ENCODE measurements at places on chromosomes 7 and 10.

- no peak for DNase-seq
Measured at GRCh38 chr7:112020800-112021199, 185.4 kb downstream of the DOCK4 start.

DNA sequence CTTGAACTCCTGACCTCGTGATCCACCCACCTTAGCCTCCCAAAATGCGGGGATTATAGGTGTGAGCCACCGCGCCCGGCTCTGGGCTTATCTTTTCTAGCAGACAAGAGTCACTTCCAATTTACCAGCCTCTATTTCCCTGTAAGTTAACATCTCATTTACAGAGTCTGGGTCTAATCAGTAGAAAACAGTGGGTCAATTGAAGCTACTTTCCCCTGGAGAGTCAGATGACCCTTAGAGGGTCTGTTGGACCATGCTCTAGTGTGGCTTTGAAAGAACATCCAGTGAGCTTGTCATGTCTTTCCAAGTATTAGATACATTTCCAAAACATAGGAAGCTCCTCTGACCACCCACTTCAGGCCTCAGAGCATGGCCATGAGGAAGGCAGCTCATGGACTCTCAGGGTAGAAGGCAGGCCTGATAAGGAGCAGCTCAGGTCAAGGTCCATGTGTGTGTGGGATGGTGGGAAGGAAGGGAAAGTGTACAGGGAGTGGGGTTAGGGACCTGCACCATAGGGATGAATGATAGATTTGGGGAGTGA, 27.6 kb upstream of the RBM20 start:
- no peak for DNase-seq

DNA sequence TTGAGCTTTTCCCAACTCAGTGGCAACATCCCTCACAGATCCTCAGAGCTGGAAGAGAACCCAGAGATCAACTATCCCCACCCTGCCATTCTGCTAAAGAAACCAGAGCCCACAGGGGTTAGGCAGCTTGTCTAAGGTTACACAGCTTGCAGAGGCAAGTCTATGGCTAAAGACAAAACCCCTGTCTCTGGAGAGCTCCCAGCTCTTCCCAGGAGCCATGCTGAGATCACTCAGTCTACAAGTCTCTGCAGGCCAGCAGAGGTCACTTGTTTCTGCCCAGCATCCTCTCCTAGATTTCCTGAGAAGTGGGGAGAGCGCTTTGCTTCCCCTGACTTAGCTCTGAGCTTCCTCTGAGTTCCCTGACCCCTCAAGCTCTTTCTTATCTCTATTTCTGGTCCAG, 28.5 kb upstream of the LOXL4 start:
- DNase-seq, result no peak

GRCh38 chr10:71678057-71678805, 41.3 kb downstream of the C10orf105 start:
- DNase-seq, result no peak

DNA sequence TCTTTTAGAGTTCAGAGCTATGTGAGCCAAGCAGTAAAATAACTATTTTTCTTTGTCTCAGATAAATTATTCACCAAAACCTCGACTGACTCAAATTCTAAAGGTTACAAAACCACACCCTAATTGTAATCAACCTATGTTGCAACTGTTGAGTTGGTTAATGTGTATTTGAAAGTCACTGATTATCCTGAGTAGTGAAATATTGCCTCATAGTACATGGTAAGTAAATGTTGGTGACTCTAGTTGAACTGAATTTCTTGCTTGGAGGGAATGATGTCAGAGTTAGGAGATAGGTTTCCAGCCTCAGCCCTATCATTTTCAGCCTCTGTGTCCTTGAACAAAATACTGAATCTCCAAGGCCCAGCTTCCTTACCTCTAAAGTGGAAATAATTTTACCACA, 3.0 kb upstream of the CYP2C18 start:
- DNase-seq, result no peak

- DNase-seq, result no peak
Measured at GRCh38 chr10:14412624-14413023, 81.9 kb upstream of the FRMD4A start.

GRCh38 chr10:14543046-14543903, 212.6 kb upstream of the FRMD4A start:
- no peak for DNase-seq

- peak; percentile 36 for DNase-seq
Measured at GRCh38 chr7:149422162-149422913, 38.5 kb downstream of the ZNF777 start.

DNA sequence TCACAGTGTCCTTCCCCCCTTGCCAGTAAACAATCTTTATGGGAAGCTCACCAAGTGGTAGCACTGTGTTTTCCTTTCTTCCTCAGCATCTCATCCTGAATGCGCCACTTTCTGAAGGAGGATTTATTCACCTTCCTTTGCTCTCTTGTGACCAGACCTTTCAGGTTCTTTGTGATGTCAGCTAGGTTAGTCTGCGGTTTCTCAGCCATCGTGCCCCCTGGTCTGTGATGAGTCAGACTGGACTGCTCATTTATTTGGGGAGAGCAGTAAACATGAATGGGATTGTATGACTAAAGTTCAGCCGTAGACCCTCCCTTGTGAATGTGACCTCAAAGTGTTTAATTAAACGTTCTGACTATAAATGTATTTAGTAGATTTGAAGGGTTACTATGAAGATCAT, 235.1 kb upstream of the CELF2 start:
- peak; percentile 84 for DNase-seq

DNA sequence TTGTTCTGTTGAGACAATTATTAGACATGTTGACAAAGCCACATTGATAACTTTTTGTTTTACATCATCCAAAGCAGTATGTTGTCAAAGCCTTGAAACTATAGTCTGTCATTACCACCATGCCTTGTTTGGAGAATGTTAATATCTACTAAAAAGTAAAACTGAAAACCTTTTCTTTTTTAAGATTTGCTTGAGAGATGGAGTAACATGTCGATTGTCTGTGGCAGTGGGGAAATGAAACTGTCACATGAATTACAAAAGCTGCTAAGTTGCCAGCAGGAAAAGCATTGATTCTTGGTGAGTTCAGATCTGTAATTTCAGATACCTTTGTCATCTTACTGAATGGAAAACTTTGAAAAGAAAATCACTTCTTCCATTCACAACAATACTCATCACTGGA, 69.1 kb downstream of the TFPI2 start:
- no peak for DNase-seq

GRCh38 chr10:47223236-47223635, 76.8 kb upstream of the GDF10 start:
- no peak for DNase-seq

- no peak for DNase-seq
Measured at GRCh38 chr10:7409732-7410168, 1.1 kb downstream of the SFMBT2 start.

- DNase-seq, result no peak
Measured at GRCh38 chr7:148625342-148625741, 34.8 kb downstream of the C7orf33 start.

GRCh38 chr7:11297764-11298163, 324.1 kb downstream of the PHF14 start:
- DNase-seq, result peak; percentile 23

- DNase-seq, result no peak
Measured at GRCh38 chr7:41599760-41600159, 103.1 kb downstream of the INHBA start.

GRCh38 chr7:128017862-128018845, 13.1 kb downstream of the LRRC4 start:
- peak; percentile 68 for DNase-seq

DNA sequence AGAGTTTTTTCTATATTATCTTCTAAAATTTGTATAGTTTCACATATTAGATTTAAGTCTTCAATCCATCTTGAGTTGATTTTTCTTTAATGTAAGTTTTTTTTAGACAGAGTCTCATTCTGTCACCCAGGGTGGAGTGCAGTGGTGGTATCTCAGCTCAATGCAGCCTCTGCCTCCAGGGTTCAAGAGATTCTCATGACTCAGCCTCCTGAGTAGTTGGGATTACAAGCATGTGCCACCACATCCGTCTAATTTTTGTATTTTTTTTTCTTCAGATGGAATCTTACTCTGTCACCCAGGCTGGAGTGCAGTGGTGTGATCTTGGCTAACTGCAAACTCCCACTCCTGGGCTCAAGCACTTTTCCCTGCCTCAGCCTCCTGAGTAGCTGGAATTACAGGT, 143.4 kb upstream of the ZNF92 start:
- no peak for DNase-seq

DNA sequence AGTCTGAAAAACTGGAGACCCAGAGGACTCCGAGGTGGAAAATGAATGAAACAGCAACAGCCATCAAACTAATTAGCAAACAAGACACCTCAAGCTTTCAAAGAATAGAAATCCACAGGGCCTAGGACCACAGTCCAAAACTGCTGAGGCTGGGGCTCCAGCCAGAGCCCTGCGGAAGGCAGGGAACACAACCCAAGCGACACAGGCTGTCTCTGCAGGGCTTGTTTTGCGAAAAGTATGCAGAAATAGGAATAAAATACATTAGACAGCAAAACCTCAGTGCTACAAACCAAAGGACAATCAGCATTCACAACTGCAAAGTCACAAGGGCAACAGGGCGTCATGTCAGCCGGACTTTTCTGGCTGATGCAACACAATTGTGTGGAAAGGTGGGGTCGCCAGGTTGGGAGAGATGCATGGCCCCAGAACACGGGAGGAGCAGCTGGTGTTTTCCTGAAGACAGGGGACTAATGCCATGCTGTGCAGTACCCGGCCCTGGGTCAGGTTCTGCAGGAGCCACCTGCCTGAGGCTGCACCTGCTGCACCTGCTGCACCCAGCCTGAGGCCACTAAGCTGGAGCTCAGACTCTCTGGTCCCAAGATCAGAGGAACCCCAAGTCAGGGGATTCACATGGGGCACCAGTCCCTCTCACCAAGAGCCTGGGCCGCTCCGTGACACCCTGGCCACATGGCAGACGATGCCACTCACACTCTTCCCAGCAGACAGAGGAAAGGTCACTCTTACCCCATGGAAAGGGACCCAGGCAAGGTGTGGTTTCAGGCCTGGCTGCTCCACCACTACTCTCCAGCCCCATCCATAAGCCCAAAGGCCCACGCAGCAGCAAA, 74.2 kb downstream of the MAD1L1 start:
- DNase-seq, result no peak

DNA sequence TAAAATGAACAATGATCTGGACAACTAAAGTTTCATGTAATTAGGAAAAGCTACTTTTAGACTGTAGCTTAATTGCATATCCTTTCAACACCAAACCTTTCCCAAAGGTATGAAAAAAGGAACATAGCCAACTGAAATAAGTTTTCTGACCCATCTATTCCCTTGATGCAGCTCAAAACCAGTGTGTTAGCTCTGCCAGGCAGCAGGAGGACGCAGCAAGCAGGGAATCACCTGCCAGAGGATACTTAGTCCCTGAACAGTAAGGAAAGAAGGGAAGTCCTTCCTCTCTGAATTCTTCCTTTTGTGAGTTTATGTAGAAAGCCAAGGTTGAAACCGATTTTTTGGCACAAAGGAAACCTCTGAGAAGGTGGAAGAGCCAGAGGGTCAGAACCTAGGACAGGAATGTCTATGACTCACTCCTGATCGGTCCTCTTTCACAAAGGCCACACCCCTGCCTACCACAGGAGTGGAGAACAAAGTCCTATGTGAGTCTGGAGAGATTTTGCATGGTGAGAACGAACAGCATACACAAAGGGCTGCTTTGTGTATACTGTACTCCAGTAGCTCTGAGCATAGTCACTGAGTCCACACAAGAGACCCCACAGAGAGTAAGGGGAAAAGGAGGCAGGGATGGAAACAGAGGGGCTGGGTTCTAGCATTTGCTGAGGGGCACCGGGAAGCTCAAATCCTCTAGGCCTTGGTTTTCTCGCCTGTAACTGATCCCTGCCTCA, 68.8 kb upstream of the GSDME start:
- DNase-seq, result peak; percentile 86

DNA sequence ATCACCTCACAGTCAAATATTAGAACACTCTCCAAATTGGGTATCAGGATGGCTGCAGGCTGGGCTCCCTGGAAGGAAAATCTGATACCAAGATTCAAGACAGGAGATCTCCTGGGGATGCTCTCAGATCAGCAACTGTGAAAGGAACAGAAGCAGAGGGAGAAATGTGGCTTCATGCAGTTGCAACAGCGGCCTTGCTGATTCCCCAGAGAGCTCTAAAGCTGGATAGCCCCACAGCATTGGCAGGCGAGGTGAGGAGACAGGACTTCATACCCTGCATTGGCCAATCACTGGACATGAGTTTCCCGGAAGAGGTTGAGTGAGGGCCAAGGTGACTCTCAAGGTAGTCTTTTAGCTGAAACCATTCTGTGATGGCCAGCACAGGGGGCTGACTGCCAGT, 190.6 kb downstream of the PTPN20 start:
- DNase-seq, result no peak

DNA sequence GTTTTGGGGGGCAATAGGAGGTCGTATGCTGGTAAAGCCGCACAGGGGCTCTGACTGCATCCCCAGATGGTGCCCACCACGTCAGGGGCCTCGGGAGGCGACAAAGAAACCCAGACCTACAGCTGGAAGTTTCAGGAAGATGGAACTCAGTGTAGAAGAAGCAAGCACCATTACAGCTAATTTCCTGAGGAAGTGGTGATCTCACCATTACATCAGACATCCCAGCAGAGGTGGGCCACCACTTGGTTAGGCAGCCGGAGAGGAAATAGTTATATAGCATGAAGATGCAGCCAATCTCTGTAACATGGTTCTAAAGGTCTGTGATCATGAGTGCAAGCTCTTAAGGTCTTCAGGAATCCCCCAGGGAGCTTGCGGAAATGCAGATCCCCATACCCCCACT, 127.3 kb upstream of the PCBD1 start:
- no peak for DNase-seq

DNA sequence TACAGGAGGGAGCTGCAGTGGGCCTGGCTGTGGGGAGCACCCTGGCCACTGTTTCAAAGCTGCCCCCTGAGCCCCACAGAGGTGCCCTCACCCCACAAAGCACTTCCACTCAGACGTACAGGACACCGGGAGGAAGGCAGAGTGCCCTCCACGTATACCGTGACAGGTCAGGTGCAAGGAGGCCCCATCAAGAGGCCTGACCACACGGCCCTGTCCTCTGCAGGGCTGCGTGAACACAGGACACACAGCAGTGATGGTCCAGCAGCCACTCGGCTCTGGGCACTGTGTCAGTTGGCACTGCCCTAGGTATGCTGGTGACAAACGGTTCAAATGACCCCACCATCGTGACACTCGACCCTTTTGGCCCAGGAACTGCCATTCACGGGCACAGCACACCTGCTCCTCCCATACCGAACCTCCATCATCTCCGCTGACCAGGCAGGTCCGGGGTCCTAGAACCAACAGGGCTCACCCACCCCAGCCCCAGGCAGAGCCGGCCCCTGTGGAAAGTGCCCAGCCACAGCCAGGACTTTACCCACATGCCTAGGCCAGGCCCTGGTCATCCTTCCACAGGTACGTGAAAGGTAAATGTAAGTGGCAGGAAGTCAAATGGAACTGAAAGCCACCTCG, 560.9 kb downstream of the PTPRN2 start:
- no peak for DNase-seq

DNA sequence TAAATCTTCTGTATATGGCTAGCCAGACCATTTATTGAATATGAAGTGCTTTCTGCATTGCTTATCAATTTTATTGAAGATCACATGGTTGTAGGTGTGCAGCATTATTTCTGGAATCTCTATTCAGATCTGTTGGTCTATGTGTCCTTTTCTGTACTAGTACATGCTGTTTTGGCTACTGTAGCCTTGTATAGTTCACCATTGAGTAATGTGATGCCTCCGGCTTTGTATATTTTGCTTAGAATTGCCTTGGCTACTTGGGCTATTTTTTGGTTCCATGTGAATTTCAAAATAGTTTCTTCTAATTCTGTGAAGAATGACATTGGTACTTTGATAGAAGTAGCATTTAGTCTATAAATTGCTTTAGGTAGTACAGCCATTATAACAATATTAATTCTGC, 1187.2 kb downstream of the XPNPEP1 start:
- peak; percentile 38 for DNase-seq
